NCI-H526 (cell line): ENCODE measurements at places on chromosomes 7 and 10.

GRCh38 chr10:3765146-3765545 is 19.9 kb downstream of the KLF6 start:
- DNase-seq, result no peak

GRCh38 chr7:139065323-139065722 is 29.5 kb upstream of the ZC3HAV1L start:
- no peak for DNase-seq

DNA sequence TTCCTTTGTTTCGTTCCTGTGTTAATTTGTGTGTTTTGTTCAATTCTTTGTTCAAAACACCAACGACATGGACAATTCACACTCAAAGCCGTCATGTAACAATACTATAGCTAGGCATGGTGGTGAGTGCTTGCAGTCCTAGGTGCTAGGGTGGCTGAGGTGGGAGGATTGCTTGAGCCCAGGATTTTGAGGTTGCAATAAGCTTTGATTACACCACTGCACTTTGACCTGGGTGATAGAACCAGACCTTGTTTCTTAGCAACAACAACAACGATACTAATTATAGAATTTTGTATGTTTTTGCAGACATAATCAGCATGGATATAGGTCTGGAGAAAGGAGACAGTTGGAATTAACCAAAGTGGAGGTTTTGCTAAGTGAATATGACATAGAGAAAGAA is 936.2 kb downstream of the PCDH15 start:
- no peak for DNase-seq

DNA sequence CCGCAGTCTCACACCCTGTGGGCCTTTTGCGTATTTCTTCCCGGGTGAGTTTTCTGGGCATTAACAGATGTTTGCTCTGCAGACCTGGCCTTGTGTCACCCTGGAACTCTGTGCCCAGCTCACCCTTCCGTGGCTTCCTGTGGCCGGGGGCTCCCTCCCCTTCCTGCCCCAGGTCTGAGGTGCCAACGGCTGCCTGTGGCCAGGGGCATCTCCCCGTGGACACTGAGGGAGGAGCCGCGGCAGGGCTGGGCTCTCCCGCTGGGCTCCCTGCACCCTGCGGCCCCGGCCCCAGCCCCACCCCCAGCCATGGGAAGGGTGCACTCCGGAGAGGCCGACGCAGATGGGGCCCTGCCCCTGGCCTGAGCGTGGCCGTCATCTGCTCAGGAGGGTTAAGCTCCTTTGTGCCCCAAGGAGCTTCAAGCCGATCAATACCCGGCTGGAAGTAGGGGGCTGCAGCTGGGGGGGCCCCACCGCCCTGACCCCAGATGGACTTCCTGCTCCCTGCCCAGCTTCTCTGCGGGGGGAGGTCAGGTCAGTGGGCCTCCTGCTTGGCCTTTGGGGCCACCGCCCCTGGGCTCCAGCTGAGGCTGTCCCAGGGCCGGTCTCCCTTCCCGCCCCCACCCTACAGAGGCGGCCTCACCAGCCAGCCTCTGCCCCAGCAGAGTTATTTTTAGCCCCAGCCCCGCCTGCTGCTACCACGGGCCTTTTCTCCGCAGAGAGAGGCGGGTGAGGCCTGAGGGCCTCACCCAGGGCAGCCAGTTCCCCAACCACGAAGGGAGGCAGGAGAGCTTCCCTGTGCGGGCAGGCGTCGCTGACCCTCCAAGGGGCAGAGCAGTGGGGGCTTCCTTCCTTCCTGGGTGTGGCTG is 24.2 kb downstream of the PWWP2B start:
- DNase-seq, result peak; percentile 74

DNA sequence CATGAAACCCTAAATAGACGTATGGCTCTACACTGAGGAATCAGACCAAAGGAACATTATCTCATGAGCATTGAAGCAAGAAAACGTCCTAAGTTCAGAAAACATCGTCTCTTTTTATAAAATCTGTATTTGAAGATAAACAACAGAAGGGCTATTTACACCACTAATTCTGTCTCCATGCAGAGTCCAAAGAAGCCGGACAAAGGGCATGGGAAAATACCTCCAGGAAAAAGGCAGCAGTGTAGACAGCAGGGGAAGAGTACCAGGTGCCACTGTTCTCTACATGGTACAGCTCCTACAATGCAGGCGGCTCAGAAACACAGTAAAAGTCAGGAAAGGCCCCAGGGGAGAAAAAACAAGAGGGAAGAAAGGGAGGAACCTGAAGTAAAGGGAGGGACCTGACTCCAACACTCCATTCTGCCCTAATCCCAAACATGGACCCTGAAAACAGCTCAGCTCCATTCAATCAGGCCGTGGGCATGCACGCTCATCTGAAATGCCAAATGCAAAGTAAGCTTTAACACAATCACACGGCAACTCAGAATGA is 17.5 kb downstream of the FAM171A1 start:
- no peak for DNase-seq

GRCh38 chr10:94178475-94179253 is 184.1 kb downstream of the NOC3L start:
- no peak for DNase-seq

DNA sequence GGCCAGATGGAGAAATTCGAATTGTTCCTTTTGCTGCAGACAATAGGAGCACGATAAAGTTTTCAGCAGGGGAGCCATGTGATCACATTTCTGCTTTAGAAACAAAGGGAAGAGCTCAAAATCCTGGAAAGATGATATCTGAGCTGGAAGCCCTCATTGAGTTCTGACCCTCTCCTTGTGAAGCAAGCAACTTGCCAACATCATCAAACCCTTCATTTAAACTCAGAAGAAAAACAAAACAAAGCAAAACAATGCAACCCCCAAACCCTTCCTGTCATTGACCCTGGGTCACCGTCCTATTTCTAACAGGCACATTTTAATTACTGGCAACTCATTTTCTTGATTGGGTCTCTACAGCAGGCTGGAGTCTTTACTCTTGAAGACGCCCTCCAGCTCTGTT is 198.3 kb upstream of the ZNF32 start:
- DNase-seq, result no peak

GRCh38 chr10:8853048-8853447 is 798.6 kb downstream of the GATA3 start:
- DNase-seq, result no peak

DNA sequence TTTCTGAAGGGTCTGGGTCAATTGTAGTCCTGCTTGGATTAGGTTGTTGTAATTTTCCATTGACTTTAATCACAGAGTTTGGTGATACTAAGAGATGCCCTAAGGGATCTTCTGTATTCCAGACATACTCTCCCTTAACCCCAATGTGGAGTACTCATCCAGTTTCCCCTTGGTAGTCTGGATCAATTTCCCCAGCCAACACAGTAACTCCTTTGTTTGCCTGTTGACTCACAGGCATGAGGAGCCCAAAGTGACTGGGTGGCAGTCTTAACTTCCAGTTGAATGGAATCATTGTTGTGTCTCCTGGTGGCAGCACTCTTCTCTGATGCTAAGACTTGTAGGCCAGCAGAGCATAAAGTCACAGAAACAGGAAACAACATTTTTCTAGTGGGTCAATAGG is 41.5 kb upstream of the PIK3CG start:
- DNase-seq, result peak; percentile 39

DNA sequence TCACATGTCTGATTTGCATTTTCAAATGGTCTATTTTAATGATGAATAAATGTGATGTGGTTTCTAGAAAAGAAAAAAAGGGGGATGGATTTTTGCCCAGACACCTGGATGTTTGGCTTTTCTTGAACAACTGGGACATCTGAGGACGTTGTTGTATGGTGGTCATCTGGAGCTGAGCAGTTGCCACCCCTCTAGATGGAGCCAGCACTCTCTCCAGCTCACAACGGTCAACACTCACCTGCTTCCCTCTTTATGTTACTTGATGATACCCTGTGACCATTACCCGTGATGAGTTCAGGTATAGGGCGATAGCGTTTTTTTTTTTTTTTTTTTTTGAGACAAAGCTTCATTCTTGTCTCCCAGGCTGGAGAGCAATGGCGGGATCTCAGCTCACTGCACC is 30.1 kb upstream of the PAXIP1 start:
- DNase-seq, result peak; percentile 41

DNA sequence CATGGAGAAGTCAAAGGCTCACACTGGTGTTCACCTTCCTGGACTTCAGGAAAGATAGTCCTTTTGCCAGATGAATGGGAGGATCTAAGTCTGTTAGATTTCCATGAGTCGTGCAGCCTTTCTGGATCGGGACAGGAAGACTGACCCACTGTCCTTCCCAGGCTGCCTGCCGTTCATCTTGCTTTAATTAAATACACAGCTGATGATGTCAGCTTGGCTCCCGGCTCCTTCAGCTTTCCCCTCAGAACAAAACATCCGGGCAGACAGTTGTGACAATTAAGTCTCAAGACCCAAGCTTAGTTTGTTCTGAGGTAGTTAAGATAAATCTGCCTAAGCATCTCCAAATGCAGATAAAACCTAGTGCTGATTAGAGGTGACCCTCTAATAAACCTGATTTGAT is 58.6 kb downstream of the AUTS2 start:
- no peak for DNase-seq

- peak; percentile 19 for DNase-seq
These were observed 119.3 kb downstream of the SRPK2 start for GRCh38 chr7:105269397-105269796.

- peak; percentile 62 for DNase-seq
These were observed 26.5 kb downstream of the TNRC18 start for GRCh38 chr7:5396999-5397663.

GRCh38 chr7:11300241-11300640 is 326.6 kb downstream of the PHF14 start:
- DNase-seq, result no peak
